ENCODE measurements at places on chromosomes 3 and 15.
A peak's percentile ranks its signal among the peaks of the same experiment; 100 is the strongest.

GRCh38 chr3:50194903-50195500 is 3.6 kb downstream of the GNAT1 start:
- DNase-seq = no peak

GRCh38 chr15:88454867-88455810 is 12.0 kb downstream of the MRPL46 start:
- peak; percentile 43 for DNase-seq

DNA sequence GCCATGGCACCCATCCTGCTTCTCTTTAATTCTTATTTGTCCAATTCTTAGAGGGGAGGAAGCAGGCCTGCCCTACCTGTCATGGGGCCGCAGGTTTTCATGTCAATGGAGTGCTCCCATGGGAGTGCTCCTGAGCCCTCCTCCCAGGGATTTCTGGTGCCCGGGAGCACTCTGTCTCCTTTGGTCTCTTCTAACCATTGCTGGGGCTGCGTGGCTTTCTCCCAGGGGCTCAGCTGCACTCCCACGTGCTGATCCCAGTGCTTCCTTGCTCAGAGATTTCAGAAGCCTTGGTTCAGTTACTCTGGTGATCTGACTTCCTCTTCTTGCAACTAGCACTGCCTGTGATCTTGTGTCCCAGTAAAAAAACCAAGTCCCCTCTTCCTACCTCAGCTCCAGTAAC is 68.0 kb upstream of the ARL8B start:
- no peak for DNase-seq

DNA sequence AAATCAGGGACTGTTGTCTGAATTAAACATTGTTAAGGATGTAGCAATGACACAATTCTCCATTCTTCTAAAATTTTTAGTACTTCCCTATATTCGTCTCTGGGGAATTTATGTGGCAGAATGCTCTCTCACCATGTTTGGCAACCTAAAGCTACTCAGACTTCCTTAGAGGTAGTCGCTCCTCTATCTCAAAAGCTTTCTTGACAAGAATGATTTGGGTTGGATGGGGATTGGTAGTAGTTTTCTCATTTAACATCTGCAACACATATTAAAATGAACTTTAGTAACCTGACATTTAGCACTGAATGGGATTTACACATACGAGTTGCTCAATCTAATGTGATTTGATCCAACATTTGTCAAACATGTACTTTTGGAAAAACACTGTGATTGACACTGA is 233.3 kb downstream of the RBMS3 start:
- no peak for DNase-seq

DNA sequence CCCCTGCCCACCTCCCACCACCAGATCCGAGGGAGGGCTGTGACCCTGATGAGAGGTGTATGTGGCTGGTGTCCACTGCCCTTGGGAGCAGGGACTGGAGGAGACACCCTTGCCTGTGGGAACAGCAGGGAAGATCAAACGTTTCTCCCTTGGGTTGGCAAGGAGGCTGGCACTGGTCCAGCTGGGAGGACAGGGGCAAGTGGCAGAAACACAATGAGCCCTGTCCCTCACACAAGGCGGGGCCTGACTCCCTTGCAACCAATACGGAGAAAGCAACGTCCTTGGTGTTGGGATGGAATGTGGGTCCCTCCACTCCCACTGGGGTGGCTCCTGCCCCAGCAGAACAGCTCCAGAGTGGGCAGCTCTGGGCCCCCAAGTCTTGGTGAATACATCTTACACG is 5.2 kb downstream of the HYAL2 start:
- no peak for DNase-seq

GRCh38 chr15:94229591-94230369 is 1.6 kb upstream of the MCTP2 start:
- no peak for DNase-seq

- DNase-seq = no peak
Observed at GRCh38 chr3:124815781-124816180, 71.4 kb downstream of the ITGB5 start.

- DNase-seq = no peak
Observed at GRCh38 chr3:72310419-72311380, 525.8 kb upstream of the PROK2 start.

- no peak for DNase-seq
Observed at GRCh38 chr3:22216601-22217000, 465.6 kb upstream of the ZNF385D start.

GRCh38 chr3:183875411-183875810 is 9.3 kb downstream of the PARL start:
- DNase-seq = no peak

GRCh38 chr3:125179143-125179883 is 33.2 kb downstream of the SLC12A8 start:
- DNase-seq = no peak

- DNase-seq = no peak
Observed at GRCh38 chr3:176974279-176974678, 223.0 kb downstream of the TBL1XR1 start.

DNA sequence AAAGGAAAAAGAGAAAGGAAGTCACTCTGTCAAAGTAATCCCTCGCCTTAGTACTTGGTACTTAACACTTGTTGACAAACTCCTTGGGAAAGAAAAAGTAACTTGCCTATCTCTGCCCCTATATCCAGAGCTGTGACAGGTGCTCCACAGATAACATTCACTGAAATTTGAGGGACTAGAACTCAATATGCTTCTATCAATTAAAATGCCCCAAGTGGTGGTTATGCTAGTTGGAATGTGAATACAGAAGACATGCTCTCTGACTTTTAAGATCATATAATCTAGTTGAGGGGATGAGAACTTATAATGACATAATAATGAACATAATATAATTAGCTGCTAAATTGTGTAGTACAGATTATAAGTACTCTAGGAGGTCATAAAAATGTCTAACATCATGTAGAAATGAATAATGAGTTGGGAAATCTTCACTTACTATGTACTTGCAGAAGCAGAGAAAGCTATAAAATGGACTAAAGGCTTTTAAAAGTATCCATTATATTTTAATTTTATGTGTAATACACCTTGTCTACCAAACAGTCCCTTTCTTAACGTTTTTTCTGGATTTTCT is 153.1 kb upstream of the CCDC54 start:
- no peak for DNase-seq

- DNase-seq = no peak
Observed at GRCh38 chr3:58009026-58009748, 965 bp downstream of the FLNB start.

DNA sequence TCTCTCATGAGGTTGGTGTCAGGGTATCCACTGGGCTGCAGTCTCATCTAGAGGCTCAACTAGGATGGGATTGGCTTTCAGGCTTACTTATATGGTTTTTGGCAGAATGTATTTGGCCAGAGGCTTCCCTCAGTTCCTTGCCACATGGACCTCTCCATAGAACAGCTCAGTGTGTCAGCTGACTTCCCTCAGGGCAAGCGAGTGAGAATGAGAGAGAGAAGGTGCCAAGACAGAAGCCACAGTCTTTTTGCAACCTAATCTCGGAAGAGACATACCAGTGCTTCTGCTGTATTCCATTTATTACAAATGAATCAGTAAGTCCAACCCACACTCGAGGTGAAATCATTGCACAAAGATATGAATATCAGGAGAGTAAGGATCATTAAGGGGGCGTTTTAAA is 129.2 kb downstream of the CCNL1 start:
- no peak for DNase-seq

GRCh38 chr15:93102211-93102610 is 13.2 kb upstream of the RGMA start:
- no peak for DNase-seq

DNA sequence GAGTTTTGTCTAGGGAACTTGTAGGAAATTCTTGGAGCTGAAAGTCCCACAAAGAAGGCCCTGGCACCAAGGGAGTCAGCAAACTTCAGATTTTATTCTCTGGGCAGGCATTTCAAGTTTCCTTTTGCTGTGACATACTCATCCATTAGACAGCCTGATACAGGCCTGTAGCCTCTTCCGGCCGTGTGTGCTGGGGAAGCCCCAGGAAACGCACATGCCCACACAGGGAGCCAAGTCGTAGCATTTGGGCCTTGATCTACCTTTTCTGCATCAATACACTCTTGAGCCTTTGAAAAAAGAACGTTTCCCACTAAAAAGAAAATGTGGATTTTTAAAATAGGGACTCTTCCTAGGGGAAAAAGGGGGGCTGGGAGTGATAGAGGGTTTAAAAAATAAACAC is 15.0 kb downstream of the TIGIT start:
- no peak for DNase-seq
